ENCODE measurements at places on chromosomes 6 and 20.

- no peaks in the 10 kb centered on the region for H3K4me1 ChIP-seq
- no peaks in the 10 kb centered on the region for H3K36me3 ChIP-seq
- no peak for DNase-seq
- no peak overlapping the region for H3K27ac ChIP-seq
Observed at GRCh38 chr6:153207006-153207405, 75.9 kb upstream of the RGS17 start.

- peaks cover 2% of the 10 kb centered on the region for H3K36me3 ChIP-seq
- no peak overlapping the region for H3K27ac ChIP-seq
Observed at GRCh38 chr6:106247733-106248132, 77.8 kb downstream of the ATG5 start.

- H3K27ac ChIP-seq: no peak overlapping the region
- no peak overlapping the region for H3K4me3 ChIP-seq
- no peaks in the 10 kb centered on the region for H3K36me3 ChIP-seq
Observed at GRCh38 chr6:85129881-85130280, 320.0 kb upstream of the NT5E start.

DNA sequence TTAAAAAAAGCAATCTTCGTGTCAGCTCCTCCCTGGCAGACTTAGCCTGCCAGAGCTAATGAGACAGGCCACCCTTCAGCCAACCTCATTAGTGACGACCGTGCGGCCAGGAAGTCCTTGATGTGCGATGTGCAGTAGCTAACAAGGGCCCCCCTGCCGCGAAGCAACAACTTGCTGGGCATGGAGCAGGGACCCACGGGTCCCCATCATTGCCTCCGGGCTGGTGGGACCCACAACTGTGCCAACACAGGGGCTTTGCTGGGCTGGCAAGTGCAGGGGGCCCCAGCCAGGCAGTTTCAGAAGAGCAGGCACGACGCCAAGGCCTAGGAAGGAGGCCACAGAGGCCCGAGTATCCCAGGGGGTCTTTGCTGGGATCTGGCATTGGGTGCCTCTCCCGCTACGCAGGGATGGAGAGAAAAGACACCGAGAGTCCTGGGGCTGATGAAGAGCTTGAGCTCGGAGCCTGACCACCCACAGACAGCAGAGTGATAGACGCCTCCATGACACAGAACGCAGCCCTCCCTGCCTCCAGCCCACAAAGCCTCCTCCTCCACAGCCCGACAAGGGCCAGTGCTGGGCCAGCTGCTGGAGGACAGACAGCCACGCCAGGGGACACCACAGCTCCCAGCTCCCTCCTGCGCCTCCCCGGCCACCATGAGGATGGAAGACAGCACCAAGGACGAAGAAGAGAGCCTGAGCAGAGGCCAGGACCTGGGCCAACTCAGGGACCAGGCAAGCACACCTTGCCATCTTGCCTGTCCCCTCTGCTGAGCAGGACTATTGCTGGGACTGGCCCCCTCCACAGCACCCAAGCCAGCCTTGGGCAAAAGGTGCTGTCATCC, 96.6 kb downstream of the YTHDF1 start:
- no peak for DNase-seq
- no peak overlapping the region for H3K27ac ChIP-seq
- no peaks in the 10 kb centered on the region for H3K4me1 ChIP-seq

DNA sequence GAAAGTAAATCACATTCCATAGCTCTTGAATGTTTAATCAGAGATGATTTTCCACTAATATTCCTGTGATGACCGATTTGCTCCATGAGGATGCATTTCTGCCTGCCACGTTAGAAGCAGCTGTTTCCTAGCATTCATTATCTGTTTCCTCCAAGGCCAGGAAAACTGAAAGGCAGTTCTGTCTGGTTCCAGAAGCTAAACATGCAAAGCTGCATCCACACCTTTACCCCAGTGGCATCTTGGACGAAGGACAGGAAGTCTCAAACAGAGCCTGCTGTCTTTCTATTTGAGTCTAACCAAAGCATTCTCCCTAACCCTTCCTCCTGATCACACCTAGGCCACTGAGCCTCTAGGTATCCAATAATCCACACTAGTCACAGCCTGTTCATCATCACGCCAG, 27.6 kb downstream of the CNKSR3 start:
- H3K4me3 ChIP-seq: no peak overlapping the region
- no peak for DNase-seq
- H3K4me1 ChIP-seq: peaks cover 3% of the 10 kb centered on the region
- H3K27ac ChIP-seq: no peak overlapping the region
- H3K36me3 ChIP-seq: no peaks in the 10 kb centered on the region
